Liver (tissue), 10 donors: ENCODE measurements at places on chromosomes 7 and 10.

- H3K36me3 ChIP-seq = no peaks in the 10 kb centered on the region
- H3K4me3 ChIP-seq = no peak overlapping the region
- no peaks in the 10 kb centered on the region for H3K27me3 ChIP-seq
- DNase-seq = no peak
- no peak overlapping the region for H3K27ac ChIP-seq
- H3K4me1 ChIP-seq = no peaks in the 10 kb centered on the region
These were observed 232.0 kb upstream of the NRP1 start for GRCh38 chr10:33566426-33566825.

DNA sequence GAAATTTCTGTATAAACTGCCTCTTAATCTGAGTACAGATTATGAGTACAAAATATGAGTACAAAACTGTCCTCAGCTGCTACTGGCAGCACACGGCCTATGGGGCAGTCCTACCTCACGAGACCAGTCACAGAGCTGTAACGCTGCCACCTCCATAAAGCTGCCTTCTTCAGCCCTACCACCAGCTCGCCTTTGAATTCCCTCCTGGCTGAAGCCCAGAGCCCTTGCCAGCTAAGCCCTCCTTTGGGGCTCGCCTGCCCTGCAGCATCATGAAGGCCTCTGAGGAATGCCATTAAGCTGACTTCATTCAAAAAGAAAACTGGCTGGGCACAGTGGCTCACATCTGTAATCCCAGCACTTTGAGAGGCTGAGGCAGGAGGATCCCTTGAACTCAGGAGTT, 180.0 kb upstream of the SH2B2 start:
- H3K4me3 ChIP-seq = no peak overlapping the region
- no peaks in the 10 kb centered on the region for H3K4me1 ChIP-seq
- no peak overlapping the region for H3K27ac ChIP-seq
- H3K36me3 ChIP-seq = peaks cover 26% of the 10 kb centered on the region

- H3K27ac ChIP-seq = peak overlapping the region; percentile 99
- H3K36me3 ChIP-seq = no peaks in the 10 kb centered on the region
- no peak for DNase-seq
- H3K27me3 ChIP-seq = no peaks in the 10 kb centered on the region
These were observed 193.9 kb downstream of the FAM107B start for GRCh38 chr10:14580671-14581332.

GRCh38 chr7:151007469-151007898, 16.7 kb downstream of the NOS3 start:
- no peak overlapping the region for H3K4me3 ChIP-seq
- H3K27ac ChIP-seq = peak overlapping the region; percentile 66
- H3K27me3 ChIP-seq = no peaks in the 10 kb centered on the region
- H3K4me1 ChIP-seq = peaks cover 22% of the 10 kb centered on the region
- no peak for DNase-seq

DNA sequence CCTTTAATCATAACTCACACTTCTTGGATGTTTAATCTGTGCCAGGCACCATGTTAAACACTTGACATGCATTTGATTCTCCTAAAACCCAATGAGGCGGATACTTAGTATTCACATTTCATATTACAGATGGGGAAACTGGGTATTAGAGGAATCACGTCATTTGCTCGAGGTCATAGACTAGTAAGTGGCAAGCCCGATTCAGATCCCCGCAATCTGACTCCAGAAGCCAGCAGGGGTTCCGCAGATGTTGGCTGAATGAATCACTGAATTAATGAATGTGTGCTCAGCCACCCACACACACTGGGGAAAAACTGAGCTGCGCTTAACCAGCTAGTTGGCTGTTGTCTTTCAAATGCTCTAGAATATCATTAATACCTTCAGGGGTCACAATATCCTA, 22.5 kb upstream of the ENO4 start:
- no peaks in the 10 kb centered on the region for H3K36me3 ChIP-seq
- no peak for DNase-seq
- H3K4me3 ChIP-seq = no peak overlapping the region
- H3K27ac ChIP-seq = no peak overlapping the region
- no peaks in the 10 kb centered on the region for H3K27me3 ChIP-seq

GRCh38 chr7:25469669-25470068, 241.4 kb upstream of the NPVF start:
- H3K36me3 ChIP-seq = no peaks in the 10 kb centered on the region
- H3K4me1 ChIP-seq = no peaks in the 10 kb centered on the region
- H3K4me3 ChIP-seq = no peak overlapping the region
- DNase-seq = no peak

DNA sequence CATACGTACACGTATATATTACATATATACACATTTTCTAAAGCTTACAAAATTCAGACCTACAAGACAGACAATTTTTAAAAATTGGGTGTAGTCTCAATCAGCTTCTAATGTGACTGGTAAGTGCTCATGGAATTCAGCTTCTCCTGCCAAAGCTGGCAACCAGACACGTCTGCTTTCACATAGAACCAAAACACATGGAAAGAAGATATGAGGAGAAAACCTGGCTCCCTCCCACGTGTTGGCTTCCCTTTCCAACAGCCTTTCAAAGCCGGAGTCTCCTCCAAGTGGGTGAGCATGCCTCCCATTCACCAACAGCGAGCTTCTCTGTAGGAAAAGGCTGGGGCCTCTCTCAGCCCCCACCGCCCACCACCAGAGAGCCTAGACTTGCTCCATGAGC, 33.4 kb downstream of the CDCA7L start:
- DNase-seq = no peak
- H3K36me3 ChIP-seq = no peaks in the 10 kb centered on the region
- no peaks in the 10 kb centered on the region for H3K27me3 ChIP-seq
- no peak overlapping the region for H3K4me3 ChIP-seq
- no peak overlapping the region for H3K27ac ChIP-seq

- no peaks in the 10 kb centered on the region for H3K36me3 ChIP-seq
- DNase-seq = no peak
- no peaks in the 10 kb centered on the region for H3K27me3 ChIP-seq
- H3K4me3 ChIP-seq = no peak overlapping the region
These were observed 3.3 kb downstream of the GATA3 start for GRCh38 chr10:8057636-8058273.

DNA sequence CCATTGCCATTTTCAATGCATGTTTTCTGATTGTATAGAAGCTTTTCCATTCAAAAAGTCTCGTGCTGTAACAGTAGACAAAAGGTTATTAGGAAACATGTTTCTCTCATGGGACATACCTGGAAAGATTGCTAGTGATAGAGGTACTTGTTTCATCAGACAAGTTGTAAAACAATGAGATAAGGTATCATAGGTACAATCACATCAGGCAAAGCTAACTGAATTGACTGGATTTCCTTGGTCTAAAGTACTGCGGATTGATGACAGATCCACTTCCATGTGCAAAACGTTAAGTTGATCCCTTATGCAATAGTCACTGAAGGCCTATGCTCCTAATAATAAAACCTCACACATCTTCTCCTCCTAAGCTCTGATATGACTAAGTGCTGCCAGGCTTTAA, 6.5 kb upstream of the RNF32 start:
- no peak overlapping the region for H3K27ac ChIP-seq
- no peak for DNase-seq
- peaks cover 4% of the 10 kb centered on the region for H3K4me1 ChIP-seq
- H3K27me3 ChIP-seq = no peaks in the 10 kb centered on the region

DNA sequence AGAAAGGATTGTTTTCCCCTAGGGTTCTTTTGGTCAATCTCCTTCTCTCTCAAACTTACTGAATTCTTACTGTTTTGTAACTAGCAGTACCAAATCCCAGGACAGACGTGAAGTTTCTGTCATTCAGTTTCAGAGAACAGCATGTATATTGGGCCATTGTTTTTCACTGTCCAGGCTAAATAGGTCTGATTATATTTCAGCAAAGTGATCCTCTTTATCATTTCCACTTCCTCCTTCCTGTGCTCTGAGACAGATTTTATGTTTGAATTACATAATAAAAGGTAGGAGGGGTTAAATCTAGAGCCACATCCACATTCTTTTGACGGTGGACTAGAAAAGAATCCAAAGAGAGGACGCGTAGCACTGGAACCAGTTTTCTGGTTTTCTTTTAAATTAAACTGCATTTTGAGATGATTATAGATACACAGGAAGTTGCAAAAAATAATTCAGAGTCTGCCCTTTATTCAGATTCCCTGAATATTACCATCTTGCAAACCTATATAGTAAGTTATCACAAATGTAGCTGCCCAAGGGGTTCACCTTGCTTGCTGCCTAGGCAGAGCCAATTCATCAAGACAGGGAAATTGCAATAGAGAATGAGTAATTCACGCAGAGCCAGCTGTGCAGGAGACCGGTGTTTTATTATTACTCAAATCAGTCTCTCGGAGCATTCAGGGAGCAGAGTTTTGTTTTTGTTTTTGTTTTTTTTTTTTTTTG, 40.1 kb downstream of the AKR1E2 start:
- no peaks in the 10 kb centered on the region for H3K4me1 ChIP-seq
- no peak overlapping the region for H3K4me3 ChIP-seq
- H3K27me3 ChIP-seq = no peaks in the 10 kb centered on the region
- H3K27ac ChIP-seq = no peak overlapping the region
- no peaks in the 10 kb centered on the region for H3K36me3 ChIP-seq

GRCh38 chr10:1968257-1969033, 231.1 kb upstream of the ADARB2 start:
- H3K27ac ChIP-seq = no peak overlapping the region
- no peaks in the 10 kb centered on the region for H3K27me3 ChIP-seq
- H3K36me3 ChIP-seq = no peaks in the 10 kb centered on the region
- no peak overlapping the region for H3K4me3 ChIP-seq
- no peak for DNase-seq
- no peaks in the 10 kb centered on the region for H3K4me1 ChIP-seq

DNA sequence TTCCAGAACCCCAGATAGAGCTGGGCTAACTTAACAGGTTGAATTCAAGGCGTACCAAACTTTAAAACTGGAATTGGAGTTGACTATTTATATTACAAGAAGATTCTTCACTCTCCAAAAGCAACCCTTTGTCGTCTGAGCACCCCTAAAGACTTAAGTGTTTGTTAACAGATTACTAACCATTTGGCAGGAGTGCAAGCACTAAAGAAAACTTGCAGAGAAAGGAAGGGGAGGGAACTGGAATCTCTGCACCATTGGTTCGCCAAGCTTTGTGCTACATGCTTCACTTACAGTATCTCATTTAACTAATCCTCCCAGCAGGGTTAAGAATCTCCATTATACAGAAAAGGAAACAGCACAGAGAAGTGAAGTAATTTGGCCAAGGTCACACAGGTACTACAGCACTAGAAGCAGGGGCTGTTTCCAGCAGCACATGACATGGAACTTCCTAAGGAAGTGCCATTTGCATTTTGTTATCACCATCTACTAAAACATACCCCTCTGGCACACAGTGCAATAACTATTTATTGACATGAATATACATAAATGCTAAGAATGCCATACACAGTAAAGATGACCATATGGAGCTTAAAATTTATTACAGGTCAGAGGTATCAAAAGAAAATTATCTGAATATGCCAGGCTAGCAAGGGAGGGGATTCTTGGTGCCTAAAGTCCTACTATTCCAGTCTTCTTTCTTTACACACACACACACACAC, 201.2 kb downstream of the KCNMA1 start:
- H3K36me3 ChIP-seq = no peaks in the 10 kb centered on the region
- H3K4me3 ChIP-seq = no peak overlapping the region
- H3K4me1 ChIP-seq = no peaks in the 10 kb centered on the region
- no peaks in the 10 kb centered on the region for H3K27me3 ChIP-seq
- H3K27ac ChIP-seq = no peak overlapping the region
- no peak for DNase-seq

DNA sequence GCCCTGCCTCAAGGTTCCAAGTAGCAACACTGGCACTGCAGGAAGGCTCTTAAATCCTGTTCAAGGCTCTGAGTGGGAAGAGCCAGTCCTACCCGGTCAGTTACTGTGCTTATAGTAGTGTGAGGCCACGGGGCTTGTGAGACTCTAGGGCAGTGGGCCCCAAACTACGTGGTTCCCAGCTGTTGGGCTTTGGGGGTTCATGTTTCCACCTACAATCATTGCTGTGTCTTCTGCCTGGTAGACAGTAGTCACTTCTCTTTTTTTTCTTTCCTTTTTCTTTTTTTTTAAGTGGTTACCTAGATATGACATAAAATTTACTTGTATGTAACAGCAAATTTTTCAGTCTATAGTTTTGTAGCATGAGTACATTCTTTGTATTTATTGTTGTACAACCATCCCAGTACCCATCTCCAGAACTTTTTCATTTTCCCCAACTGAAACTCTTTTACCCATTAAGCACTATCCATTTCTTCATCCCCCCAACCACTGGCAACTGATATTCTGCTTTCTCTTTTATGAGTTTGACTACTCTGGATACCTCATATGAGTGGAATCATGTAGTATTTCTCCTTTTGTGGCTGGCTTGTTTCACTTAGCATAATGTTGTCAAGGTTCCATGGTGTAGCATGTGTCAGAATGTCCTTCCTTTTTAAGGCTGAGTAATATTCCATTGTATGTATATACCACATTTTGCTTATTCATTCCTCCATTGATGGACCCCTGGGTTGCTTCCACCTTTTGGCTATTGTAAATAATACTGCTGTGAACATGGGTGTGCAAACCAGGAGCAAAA, 7.7 kb downstream of the UBTD1 start:
- no peak overlapping the region for H3K27ac ChIP-seq
- H3K27me3 ChIP-seq = no peaks in the 10 kb centered on the region
- H3K4me3 ChIP-seq = no peak overlapping the region

DNA sequence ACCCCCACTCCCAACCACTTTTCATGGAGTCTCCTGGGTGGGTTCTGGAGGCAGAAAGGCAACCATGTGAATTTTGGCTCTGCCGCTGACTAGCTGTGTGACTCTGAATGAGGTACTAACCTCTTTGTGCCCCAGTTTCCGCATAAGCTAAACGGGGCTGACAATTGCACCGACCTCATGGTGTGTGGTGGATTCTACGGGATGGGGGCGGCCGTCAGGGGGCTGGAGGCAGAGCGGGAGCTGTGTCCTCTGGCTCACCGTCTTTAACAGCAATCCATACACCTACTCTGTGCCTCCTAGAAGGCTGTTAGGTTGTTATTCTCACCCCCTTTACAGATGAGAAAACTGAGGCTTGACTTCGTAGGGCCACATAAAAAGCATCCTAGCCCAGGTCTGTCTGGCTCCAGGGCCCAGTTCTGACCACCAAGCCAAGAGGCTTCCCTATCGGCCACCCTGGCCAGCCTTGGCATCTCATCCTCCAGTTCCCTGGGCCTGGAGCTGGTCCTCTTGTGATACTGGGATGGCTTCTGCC, 4.3 kb upstream of the SLC29A3 start:
- no peak for DNase-seq
- no peak overlapping the region for H3K4me3 ChIP-seq
- no peaks in the 10 kb centered on the region for H3K36me3 ChIP-seq
- peaks cover 1% of the 10 kb centered on the region for H3K4me1 ChIP-seq
- no peaks in the 10 kb centered on the region for H3K27me3 ChIP-seq
- H3K27ac ChIP-seq = no peak overlapping the region
